ENCODE measurements at places on chromosomes 12 and 14.

DNA sequence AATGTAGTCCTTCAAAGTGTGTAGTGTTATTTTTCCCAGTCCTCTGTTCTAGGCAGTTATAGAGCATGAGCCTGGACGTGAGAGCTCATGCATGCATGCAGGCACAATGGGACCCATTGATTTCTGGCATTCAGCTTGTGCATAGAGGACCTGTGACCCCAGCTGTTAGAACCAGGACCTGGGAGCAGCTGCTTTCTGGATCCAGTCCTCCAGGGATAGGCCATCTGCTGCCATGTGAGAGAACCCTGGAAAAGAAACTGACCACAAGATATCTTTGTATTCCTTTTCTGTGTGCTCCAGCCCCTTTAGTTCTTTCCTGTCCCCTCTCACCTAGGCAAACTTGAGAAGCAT lies 76.9 kb downstream of the SUSD6 start:
- no peak for DNase-seq

GRCh38 chr12:57459055-57459749 lies 383 bp upstream of the GLI1 start:
- DNase-seq = peak; percentile 81

DNA sequence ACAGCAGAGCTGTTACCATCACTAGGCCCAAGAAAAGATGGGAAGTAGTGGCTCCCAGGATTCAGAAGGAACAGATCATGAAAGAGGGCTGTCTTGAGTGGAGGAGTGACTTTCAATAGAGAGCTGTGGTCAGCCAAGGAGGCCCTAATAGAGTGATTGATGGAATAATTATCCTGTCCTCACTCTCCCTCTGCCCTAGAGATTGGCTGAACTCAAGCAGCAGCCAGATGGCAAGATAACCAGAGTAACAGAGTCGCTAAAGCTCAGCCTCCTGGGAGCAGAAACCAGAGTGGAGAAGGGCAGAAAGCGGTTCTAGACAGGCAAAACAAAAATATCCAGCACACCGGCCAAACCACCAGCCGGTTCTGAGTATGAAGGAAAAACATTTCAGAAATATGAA lies 23.1 kb downstream of the GMFB start:
- no peak for DNase-seq

DNA sequence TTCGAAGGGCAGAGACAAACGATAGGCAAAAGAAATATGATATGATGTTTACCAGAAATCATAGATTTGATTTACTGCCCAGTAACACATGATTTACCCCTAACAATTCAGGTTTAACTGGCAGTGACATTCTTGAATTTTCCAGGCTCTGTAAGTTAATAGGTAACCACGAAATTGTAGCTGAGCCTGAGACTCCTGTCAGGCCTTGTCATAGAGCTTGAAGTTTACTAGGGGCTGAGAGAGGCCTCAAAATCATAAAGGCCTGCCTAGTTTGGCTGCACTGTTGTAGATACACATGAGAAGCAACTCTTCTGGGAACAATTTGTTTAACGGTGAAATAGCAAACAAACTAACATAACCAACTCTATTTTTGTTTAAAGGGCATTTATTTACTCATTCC lies 3.3 kb downstream of the ERP27 start:
- DNase-seq = no peak

DNA sequence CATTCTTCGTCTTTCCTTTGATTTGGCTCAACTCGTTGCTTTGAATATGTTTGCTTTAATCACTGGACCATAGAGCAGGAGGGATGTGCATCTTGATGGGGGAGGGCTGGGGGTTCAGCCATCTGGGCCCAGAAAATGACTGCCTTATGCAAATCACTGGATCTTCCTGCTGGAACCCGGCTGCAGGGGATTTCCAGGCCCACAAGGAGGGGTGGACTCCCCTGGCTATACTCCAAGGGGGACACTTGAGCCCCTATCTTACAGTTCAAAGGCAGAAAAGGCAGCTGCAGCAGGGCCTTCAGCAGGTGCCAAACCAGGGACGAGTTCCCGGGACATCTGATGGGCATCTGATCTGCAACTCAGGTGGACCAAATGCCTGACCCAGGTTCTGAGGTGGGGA lies 122.5 kb downstream of the DICER1 start:
- no peak for DNase-seq

- DNase-seq = no peak
Measured at GRCh38 chr14:22850944-22851764, 14.8 kb downstream of the MMP14 start.

DNA sequence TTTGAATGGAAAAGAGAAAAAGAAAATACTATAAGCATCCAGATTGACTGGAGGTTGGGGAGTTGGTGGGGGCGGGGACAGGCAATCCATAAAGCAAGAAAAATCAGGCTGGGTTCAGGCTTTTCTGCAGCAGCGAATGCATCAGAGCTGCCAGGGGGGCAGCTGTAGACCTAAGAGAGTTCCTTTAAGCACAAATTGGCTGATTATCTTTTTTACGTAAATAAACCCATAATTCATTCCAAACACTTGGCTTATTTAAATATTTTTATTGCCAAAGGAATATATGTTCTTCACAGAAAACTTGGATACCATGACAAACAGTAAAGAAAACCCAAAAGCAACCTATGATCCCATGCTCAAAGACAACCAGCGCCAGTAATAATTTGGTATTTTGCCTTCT lies 10.2 kb downstream of the BDKRB2 start:
- no peak for DNase-seq

DNA sequence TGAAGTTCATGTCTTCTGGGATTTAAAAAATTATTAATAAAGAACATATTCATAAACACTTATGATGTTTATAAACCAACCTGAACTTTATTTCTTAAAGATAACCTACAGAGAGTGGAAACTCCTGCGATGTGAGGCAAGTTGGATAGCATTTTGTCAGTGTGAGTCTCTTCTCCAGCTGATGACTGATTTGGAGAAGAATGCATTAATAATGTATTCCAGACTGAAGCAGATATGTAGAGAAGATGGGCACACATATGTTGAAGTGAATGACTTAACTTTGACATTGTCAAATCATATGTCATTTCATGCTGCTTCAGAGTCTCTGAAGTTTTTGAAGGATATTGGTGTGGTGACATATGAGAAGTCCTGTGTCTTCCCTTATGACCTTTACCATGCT lies 7.3 kb downstream of the HELB start:
- DNase-seq = no peak

- DNase-seq = no peak
Measured at GRCh38 chr12:54292083-54292930, 8.5 kb downstream of the NFE2 start.

DNA sequence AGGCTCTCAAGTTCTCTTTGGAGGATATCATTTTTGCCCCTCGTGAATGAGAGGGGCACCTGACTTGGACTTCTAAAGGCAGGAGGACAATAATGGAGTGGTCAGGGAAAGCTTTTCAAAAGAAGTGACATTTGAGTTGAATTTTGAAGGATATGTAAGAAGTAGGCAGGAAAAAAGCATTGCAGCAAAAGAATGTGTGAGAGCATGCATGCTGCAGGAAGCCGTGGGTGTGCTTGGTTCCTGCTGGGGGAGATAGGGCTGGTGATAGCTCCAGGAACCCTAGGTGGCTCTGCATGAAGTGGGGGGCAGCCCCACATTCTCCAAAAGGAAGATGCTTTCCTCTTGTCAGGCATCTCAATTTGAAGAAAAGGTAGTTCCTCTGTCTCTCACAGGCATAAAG lies 23.1 kb downstream of the ACVR1B start:
- no peak for DNase-seq

- no peak for DNase-seq
Measured at GRCh38 chr12:70011353-70011752, 186.3 kb downstream of the MYRFL start.

DNA sequence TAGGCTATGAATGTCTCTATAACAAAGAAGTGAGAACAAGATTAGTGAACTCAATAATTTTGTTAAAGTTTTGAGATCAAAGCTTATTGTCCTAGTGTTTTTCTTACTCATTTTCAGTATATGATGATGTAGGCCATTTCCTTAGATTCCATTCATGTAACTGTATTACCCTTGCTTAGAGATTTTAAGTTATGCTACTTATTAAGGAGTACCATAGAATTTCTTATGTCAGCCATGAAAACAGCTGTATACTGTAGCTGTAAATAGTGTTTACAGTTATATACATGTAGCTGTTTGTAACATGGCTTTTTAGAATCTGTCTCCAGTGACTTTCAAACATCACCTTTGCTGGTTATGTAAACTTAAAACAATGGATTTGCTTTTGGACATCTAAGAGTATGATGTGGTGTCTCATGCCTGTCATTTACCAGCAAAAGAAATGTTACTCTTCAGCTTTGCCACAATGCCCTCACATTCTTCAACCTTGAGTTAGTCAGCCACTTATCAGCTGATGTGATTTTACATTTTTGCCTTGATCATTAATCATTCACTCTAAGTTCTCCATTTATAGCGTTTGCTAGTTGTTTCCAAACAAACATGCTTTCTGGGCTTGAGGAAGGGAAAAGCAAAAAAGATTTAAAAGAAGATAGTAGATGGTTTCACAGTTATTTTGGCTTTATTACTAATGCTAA lies 55.5 kb downstream of the SLC16A7 start:
- no peak for DNase-seq
